ENCODE measurements at places on chromosomes 7 and 10. TPM values are rescaled to one million over a fixed set of nuclear protein-coding genes. Genes with fewer than 3 reads are reported as not detected.

The AGR2 gene
- not detected for total RNA-seq

The AHR gene
- 93.1 TPM for total RNA-seq

GRCh38 chr7:77536017-77536412 is 1.1 kb upstream of the PTPN12 start:
- no peaks in the 10 kb centered on the region for H3K36me3 ChIP-seq
- DNase-seq, result no peak
- H3K4me3 ChIP-seq, result peak overlapping the region; percentile 85
- H3K27me3 ChIP-seq, result no peaks in the 10 kb centered on the region
- H3K27ac ChIP-seq, result peak overlapping the region; percentile 94
- peaks cover 18% of the 10 kb centered on the region for H3K4me1 ChIP-seq

DNA sequence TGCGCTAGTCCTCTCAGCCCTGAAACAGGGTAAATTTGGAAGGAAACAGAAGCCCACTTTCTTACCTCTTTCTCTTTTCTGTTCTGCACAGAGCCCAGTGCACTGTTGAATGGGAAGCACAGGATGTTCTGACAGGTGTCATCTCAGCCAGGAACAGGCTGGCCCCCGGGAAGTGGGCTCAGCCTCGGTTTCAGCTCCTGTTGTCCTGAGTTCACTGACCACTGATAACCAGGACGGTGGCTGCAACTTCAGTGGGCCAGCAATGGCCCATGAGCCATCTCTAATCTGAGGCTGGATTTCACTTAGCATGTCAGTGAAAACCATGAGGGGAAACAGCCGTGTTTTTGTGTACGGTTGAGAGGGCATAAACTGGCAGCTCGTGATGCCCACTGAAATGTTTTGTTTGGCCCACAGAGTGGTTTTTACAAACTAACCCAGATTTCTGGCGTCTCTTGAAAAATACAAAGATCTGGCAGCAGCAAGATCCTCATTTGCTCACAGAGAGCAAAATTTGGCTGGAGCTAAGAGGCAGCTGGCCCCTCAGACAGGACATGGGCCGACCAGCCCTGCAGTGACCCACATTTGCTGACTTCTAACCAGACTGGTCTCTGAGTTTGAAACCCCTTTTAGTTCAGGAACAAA is 455.9 kb downstream of the PAXIP1 start:
- no peaks in the 10 kb centered on the region for H3K4me1 ChIP-seq
- no peaks in the 10 kb centered on the region for H3K36me3 ChIP-seq
- H3K27me3 ChIP-seq, result no peaks in the 10 kb centered on the region
- H3K4me3 ChIP-seq, result no peak overlapping the region
- DNase-seq, result no peak

- no peak overlapping the region for H3K27ac ChIP-seq
- no peaks in the 10 kb centered on the region for H3K36me3 ChIP-seq
- no peaks in the 10 kb centered on the region for H3K27me3 ChIP-seq
- DNase-seq, result no peak
- no peak overlapping the region for H3K4me3 ChIP-seq
- H3K4me1 ChIP-seq, result no peaks in the 10 kb centered on the region
Measured at GRCh38 chr7:122430710-122431109, 126.2 kb upstream of the FEZF1 start.

DNA sequence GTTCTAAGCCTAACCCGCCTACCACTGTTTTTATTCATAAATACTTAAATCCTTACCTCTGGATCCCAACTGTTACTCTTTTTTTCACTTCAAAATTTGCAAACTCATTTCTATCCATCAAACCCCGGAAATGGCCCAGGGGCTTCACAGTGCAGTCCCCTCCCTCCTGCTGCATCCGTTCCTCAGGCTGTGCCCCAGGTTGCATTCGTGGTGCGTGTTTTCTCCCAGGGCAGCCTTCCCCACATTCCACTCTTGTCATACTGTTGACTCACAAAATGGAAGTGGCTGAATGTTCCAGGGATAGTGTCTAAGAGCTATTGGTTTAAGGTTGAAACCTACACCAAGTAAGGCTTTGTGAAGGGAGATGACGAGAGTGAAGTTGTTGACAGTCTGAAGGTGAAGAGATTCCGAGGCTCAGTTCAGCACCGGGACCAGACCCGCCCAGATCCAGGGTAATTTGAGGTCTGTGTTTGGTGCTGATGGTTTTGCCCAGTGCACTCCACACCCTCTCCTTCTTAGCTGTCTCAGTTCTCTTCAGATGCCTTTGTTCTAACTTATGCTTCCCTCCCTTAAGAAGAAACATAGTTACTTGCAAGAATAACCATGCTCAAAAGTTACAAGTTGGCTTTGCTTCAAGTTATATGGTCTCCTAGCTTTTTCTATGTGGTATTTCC is 7.7 kb downstream of the INSIG1 start:
- peaks cover 12% of the 10 kb centered on the region for H3K4me1 ChIP-seq
- no peak for DNase-seq
- no peak overlapping the region for H3K27ac ChIP-seq
- H3K27me3 ChIP-seq, result no peaks in the 10 kb centered on the region

Data from suprapubic skin (tissue), 4 donors.